ENCODE measurements at places on chromosomes 7 and 10.

GRCh38 chr10:116809483-116810119 is 39.7 kb upstream of the ENO4 start:
- no peak for DNase-seq

GRCh38 chr10:14254368-14254767 is 76.4 kb downstream of the FRMD4A start:
- DNase-seq, result peak; percentile 54

GRCh38 chr10:61286686-61287085 is 166.5 kb downstream of the TMEM26 start:
- no peak for DNase-seq

- DNase-seq, result no peak
These were observed 609.0 kb upstream of the FOXK1 start for GRCh38 chr7:4073052-4073451.

GRCh38 chr7:42407833-42408232 is 170.8 kb upstream of the GLI3 start:
- no peak for DNase-seq

Data from HS-27A (cell line).